ENCODE measurements at places on chromosomes 13 and 19.
A peak's percentile ranks its signal among the peaks of the same experiment; 100 is the strongest.

GRCh38 chr13:113625965-113626721 lies 31.9 kb downstream of the ATP4B start:
- peak; percentile 68 for DNase-seq

GRCh38 chr19:14318873-14319272 lies 62.4 kb upstream of the ADGRE5 start:
- no peak for DNase-seq

- DNase-seq, result no peak
Measured at GRCh38 chr13:96450326-96451020, 360.6 kb downstream of the HS6ST3 start.

DNA sequence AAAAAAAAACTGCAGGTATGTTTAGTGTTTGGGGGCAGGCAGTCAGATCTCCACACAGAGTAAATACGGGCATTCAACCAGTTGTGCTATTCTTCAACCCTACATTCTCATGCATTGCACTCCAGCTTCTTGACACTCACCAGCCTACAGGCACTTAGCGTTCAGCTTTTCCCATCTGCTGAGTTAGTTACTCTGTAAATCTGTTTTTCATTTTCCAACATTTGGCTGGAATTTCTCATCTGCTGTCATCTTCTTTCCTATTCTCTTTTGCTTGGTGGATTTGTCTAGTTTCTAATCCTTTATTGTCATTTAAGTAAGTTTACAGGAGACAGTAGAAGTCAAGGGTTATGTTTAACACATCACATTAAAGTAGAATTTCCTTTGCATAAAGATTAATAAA lies 1318.9 kb downstream of the OLFM4 start:
- DNase-seq, result no peak

GRCh38 chr19:18364826-18365528 lies 21.0 kb upstream of the GDF15 start:
- peak; percentile 99 for DNase-seq

GRCh38 chr19:8615813-8616596 lies 5.5 kb upstream of the ADAMTS10 start:
- DNase-seq, result peak; percentile 57

DNA sequence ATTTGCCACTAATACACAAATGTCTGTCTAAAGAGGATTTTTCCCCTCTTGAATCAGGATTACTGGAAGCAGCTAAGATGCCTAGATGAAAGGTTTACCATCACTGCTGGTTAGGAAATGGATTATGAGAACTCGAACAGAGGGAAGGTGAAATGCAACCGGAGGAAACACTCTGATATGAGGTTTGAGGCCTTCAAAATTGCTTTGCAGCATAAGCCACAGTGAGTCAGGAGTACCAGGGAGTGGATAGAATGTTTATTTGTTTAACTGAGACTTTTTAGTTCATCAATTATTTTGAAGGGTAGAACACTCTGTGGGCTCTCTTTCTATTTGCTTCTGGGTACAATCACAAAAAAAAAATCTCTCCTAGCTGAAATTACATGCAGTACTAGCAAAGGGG lies 18.1 kb downstream of the CDADC1 start:
- DNase-seq, result peak; percentile 21

DNA sequence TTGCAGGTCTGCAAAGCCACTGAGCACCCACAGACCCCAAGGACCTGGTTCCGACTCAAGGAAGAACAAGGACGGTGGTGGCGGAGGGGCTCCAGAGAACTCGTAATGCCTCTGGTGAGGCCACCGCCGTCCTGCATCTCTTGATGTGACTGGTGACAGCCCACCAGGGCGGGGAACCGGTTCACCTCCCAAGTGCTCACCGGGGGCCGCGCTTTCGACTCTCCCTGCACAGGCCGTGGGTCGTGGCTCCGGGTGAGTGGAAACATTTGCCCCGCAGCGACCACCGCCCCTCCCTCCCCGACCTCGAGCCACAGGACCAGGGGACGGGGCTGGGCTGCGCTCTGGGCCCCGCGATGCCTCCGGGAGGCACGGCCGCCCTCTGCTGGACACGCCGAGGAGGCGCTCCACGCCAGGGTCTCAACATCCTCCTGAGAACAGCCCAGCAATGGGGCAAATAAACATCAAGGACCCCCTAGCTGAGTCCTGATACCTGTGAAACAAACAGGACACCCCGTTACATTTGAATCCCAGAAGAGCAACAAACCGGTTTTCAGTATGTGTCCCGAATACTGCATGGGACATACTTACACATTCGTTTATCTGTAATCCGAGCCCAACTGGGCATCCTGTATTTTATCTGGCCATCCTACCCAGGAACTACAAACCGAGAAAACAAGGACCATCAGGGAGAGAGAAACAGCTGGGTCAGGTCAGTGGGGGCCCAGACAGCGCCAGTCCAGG lies 3.9 kb upstream of the PLPP2 start:
- peak; percentile 12 for DNase-seq

DNA sequence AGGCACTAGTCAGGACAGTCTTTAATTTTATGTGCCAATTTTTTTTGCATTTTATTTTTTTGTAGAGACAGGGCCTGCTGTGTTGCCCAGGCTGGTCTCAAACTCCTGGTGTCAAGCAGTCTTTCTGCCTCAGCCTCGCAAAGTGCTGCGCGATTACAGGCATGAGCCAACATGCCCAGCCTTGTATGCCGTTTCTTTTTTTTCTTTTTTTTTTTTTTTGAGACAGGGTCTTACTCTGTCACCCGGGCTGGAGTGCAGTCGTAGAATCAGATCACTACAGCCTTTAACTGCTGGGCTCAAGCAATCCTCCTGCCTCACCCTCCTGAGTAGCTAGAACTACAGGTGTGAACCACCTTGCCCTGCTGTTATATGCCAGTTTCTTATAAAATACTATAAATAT lies 26.4 kb downstream of the BORA start:
- no peak for DNase-seq

- DNase-seq, result no peak
Measured at GRCh38 chr13:41137241-41137640, 4.6 kb upstream of the KBTBD6 start.

DNA sequence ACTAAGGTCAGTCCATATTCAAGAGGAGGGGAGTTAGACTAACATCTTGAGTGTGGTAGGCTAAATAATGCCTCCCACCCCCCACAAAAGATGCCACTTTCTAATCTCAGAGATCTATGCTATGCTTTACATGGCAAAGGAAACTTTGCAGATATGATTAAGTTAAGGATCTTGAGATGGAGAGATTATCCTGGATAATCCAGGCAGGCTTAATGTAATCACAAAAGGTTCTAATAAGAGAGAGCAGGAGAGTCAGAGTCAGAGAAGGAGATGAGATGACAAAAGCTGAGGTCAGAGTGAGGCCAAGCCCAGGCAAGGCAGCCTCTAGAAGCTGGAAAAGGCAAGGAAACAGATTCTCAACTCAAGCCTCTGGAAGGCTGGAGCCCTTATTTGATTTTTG lies 1011.6 kb downstream of the PCDH9 start:
- no peak for DNase-seq

GRCh38 chr13:47859165-47859564 lies 141.9 kb downstream of the SUCLA2 start:
- DNase-seq, result peak; percentile 86

GRCh38 chr19:45547965-45548609 lies 36.5 kb downstream of the OPA3 start:
- DNase-seq, result peak; percentile 16

GRCh38 chr13:95352486-95352885 lies 51.2 kb upstream of the ABCC4 start:
- DNase-seq, result no peak

DNA sequence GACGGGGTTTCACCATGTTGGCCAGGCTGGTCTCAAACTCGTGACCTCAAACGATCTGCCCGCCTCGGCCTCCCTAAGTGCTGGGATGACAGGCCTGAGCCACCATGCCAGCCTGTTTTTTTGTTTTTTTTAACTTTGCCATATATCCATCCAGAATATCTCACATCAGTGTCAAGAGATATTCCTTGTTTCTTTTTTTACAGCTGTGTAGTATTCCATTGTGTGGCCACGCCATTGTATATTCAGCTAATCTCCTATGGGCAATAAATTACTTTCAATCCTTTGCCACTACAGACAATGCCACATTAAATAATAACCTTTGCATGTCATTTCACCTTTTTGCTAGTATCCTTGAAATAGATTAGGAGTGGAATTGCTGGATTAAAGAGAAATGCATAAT lies 15.3 kb downstream of the KHSRP start:
- no peak for DNase-seq

DNA sequence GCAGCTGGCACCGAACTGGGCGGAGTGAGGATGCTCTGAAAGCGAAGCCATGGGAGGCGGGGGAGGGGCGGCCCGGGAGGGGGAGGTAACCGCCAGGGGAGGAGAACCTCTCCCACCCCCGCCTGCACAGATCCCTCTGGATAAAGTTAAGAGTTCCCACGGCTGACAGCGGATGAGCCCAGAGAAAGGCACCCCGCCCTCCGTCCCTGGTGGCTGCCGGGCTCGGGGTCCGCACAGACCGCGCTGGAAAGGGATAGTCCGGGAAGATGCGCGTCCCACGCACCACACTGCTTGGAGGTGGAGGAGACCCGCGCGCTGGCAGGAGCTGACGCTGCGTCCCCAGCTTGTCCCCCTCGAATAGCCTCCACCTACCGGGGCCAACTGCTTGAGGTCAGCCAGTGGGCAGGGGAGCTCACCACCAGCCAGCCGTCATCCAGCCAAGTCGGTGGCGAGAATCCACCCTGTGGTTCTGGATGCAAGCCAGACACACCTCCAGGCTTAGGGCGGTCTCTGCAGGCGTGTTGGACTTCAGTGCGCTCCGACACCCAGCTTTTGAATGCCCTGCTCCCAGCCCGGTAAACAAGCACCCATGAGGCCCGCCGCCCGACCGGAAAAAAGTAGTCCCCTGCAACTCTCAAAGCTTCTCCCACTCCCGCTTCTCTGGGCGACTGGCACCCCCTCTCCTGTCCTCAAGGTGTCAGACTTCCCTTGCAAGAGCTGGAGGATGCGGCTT lies at the start of gene TRPC4:
TSS of gene TRPC4 (minus strand) at position 17 of the 733 bp plus-strand sequence. CDS start 86,439 bp downstream, outside the sequence.
- DNase-seq, result peak; percentile 76

DNA sequence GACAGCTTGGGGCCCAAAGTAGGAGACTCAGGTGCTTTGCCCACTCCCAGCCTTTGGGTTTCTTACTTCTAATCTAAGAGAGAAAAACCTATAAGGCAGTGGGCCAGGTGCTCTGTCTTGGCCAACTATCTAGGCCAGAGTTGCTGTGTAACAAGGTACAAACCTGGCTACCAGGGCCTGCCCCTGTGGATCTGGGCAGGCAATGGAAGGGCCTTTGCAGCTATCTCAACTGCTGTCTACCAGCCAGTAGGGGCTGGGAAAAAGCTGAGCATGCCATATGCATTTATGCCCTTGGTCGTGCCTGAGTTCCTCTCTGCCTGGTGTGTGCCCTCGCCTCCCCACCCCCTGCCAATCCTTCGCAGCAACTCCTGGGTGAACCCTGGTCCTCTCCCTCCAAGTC lies 16.7 kb upstream of the SERPINE3 start:
- DNase-seq, result no peak

DNA sequence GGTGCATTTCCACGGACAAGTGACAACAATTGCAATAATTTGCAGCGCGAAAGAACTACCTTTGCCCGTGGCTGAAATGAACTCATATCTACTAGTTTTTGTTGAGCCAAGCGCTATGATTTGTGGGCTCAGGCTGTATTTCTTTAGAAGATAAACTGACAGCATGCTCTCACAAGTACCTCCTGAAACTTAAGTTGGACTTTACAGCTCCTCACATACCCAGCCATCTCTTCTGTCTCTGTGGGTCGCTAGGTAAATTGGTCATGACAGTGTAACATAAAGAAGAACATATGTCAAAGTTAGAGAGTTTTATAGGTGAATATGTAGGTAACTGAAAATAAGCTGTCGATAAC lies 839 bp downstream of the COG6 start:
- DNase-seq, result no peak

DNA sequence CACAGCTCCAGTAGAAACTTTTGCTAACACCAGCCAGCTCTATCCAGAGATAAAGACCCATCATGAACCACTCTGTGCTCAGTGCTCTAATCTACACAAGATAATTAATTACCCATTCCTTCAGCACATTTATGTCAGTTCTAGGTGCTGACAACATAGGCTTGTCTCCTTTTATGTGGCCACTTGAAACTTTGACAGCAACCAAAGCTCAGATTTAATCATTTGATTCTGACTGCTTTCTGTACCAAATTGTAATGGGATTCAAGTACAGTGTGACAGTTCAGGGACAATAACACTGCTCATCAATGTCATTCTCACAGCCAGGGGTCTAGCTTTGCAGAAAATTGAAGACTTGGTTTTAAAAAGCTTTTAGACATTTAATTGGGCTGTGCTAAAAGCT lies 266.6 kb downstream of the KCTD12 start:
- DNase-seq, result no peak

DNA sequence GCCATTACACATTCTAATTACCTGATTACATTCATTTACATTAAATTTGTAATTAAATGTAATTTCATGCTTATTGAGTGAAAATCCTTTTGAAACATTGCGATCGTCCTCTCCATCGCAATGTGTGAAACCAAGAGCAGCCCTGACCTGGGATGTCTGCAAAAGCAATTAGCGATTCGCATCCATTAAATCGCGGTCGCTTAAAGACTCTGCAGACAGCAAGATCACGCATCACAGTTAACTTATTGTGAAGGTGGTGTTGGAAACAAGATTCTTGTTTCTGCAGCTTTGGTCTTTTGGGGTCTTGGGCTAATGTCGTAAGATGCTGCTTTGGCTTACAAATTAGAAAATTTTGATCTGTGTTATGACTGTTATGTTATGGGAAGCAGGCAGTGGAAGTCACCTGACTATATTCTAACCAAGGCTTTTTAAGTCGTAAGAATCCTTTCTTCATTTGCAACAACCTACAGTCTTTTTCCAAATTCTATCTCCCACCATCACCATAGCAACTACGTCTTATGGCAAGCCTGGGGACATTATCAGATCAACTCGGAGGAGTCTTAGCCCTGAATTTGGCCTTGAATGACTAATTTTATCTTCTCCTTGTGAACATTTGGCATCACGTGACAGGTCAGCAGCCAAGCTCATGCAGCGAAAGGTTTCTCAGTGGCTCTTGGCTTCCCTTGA lies 142.8 kb upstream of the SOX1 start:
- no peak for DNase-seq

DNA sequence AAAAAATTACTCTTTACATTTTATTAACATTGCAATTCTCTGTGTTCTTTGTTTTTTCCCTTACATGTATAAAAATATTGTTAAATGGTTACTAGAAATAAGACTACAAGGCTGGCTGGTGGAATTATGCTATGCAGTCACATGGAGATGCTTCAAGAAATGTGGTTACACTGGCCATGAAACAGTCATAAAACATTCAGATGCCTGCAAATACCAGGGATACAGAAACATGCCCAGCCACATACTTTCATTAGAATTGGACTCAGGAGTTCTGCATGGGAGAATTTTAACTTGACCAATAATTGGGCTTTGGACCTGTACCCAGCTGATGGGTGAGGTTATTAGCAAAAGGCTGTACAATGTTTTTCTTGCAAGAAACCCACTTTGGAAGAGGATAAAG lies 1407.7 kb upstream of the SLC10A2 start:
- DNase-seq, result no peak

All from fibroblast of skin of abdomen (primary cell).